ENCODE measurements at places on chromosomes 2 and 18.

GRCh38 chr18:48813833-48814489 is 136.8 kb downstream of the SMAD7 start:
- peak; percentile 3 for DNase-seq

DNA sequence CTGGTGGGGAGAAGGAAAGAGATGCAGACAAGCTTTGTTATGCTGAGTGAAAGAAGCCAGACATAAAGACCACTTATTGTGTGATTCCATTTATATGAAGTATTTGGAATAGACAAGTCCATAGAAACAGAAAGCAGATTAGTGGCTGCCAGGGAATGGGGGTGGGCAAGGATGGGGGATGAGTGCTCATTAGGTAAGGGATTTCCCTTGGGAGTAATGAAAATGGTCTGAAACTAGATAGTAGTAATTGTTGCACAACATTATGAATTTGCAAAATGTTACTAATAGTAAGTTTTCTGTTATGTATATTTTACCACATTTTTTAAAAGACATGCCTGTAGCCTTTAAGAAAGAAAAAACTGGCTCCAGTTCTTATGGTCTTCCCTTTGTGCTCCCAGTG is 154.9 kb downstream of the LNPK start:
- no peak for DNase-seq

- DNase-seq: no peak
These were observed 270.7 kb upstream of the NRP2 start for GRCh38 chr2:205411558-205411957.

- no peak for DNase-seq
These were observed 8.1 kb downstream of the SEPTIN2 start for GRCh38 chr2:241323778-241324177.

DNA sequence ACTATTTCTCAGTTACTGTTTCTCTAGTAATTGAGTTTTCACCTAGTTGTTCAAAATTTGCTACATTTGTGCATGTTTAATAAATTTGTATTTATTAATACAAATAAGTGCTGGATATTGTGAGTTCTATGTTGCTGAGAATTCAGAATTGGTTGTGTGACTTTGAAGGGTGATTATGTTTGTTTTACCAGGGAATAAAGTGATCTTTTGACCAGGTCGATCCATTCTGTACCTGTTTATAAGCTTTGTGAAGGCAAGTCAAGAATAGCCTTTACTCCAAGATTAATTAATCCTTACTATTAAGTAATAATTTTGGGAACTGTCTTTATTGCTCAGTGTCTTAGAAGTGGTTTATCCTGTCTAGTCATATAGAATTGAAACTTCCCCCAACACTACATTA is 230.0 kb upstream of the GYPC start:
- no peak for DNase-seq

GRCh38 chr2:28621172-28622100 is 125.6 kb downstream of the PLB1 start:
- DNase-seq: peak; percentile 52

- no peak for DNase-seq
These were observed 426.5 kb downstream of the SLC4A3 start for GRCh38 chr2:220053919-220054318.

DNA sequence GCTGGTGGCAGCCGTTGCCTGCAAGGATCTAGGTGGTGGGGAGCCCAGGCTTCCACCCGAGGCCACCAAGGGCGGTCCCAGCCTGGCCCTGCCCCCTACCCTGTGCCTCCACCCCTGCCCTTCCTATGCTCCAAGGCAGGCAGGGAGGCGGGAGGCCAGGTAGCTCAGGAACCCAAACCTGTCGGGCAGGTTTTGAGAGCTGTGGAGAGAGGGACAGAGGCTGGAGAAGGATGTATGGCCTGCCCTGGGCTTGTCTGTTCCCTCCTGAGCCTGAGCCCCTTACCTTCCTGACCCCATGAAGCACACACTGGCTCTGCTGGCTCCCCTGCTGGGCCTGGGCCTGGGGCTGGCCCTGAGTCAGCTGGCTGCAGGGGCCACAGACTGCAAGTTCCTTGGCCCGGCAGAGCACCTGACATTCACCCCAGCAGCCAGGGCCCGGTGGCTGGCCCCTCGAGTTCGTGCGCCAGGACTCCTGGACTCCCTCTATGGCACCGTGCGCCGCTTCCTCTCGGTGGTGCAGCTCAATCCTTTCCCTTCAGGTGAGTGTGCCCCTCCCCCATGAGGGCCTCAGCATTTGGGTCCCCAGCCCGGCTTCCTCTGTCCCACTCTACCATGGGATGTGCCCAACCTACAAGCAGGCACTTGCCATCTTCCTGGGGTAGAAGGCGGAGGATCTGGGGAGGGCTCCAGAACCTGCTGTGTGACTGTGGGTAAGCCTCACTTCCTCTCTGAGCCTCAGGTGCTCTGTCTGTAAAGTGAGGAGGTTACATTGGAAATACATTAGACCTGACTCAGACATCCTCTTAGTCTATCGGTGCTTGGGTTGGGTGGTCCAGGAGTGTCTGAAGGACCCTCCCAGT is at the start of gene PROM2:
PROM2 (plus strand) TSS at position 159 of the 860 bp plus-strand sequence; CDS start at position 296, 137 bp downstream.
- no peak for DNase-seq

GRCh38 chr18:48946329-48946835 is 4.4 kb downstream of the SMAD7 start:
- no peak for DNase-seq

- DNase-seq: no peak
These were observed 21.6 kb downstream of the KCNG2 start for GRCh38 chr18:79819064-79819967.

DNA sequence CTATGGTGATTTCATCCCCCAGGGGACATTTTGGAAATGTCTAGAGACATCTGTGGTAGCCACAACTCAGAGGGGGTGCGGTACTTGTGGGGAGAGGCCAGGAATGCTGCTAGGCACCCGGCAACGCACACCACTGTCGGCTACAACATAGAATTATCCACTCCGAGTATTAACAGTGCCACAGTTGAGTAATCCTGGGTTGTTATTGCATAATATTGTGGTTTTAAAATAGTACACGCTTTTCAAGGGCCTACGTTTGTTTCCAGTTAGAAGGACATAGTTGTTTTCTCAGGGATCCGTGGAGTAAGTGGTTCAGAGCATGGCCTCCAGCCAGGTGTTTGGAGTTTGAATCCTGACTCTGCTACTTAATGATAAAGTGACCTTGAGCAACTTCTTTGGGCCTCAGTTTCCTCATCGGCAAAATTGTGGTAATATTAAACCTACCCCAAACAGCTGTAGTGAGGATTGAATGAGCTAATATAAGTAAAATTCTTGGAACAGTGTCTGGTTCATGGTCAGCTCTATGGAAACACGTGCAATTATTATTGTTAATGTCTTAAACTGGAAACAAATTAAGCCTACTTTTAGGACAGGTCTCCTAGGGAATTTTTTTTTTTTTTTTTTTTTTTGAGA is 24.5 kb downstream of the CYP27A1 start:
- DNase-seq: no peak

DNA sequence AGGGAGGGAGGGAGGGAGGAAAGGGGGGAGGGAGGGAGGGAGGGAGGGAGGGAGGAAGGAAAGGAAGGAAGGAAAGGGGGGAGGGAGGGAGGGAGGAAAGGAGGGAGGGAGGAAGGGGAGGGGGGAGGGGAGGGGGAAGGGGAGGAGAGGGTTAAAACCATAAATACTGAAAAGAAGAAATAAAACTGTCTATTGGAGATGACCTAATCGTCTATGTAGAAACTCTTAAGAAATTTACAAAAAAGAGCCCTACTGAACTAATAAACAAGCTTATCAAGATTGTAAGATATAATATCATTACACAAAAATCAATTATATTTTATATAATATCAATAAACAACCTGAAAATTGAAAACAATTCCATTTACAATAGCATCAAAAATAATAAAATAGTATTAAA is 32.3 kb upstream of the CTDP1 start:
- no peak for DNase-seq

- no peak for DNase-seq
These were observed 94.1 kb upstream of the OTOS start for GRCh38 chr2:240234503-240234951.

DNA sequence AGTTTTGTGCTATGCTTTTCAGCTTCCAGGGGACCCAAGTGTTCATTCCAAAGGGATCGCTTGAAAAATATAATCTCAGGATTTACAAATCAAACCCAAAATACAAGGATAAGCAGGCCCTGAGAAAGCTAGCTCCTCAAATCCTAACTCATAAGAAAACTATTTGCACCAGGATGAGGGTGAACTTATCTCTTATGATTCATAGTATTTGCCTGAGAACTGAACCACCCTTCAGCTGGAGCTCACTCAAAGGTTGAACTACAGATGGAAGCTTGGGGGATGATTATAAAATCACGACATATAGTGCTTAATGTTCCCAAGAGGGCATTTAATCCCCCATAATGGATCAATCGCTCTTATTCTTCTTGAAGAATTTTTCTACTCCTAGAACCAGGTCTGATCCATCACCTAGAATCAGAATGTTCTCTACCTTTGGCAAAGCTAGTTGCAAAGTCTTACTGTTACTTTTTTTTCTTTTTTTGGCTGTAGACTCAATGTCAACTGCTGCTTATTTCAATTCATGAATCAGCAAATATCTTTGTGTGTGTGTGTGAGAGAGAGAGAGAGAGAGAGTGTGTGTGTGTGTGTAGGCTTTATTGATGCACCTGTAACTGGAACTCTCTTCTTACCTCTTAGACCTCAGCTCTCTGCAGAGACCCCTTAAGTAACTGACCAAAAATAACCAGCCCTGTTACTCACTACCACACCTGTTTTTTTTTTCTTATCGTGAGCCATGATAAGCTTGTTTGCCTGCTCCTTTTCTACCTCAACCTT is 44.8 kb downstream of the ARL4C start:
- no peak for DNase-seq

GRCh38 chr2:128499367-128500137 is 180.9 kb upstream of the HS6ST1 start:
- DNase-seq: no peak

- no peak for DNase-seq
These were observed 784 bp downstream of the WDR33 start for GRCh38 chr2:127810156-127810618.

DNA sequence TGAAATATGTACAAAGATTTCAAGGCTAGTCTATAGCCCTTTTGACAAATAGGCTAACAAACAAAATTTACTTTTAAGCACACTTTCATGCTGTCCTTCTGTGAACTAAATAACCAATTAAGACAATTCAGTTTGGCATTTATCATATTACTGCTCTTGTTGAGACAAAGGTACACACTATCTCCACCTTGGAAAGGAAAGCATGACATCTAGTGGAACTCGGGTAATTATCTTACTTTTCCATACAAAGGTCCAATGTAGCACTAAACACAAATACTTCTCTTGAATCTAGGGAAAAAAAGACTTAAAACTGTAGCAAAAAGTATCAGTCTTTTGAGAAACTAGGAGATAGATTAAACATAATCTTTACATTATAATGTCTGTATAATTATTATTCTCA is 125.0 kb upstream of the CD226 start:
- DNase-seq: no peak

- no peak for DNase-seq
These were observed 556.9 kb upstream of the SETBP1 start for GRCh38 chr18:44123743-44124142.

GRCh38 chr2:197599285-197599965 is 76.0 kb downstream of the RFTN2 start:
- no peak for DNase-seq

DNA sequence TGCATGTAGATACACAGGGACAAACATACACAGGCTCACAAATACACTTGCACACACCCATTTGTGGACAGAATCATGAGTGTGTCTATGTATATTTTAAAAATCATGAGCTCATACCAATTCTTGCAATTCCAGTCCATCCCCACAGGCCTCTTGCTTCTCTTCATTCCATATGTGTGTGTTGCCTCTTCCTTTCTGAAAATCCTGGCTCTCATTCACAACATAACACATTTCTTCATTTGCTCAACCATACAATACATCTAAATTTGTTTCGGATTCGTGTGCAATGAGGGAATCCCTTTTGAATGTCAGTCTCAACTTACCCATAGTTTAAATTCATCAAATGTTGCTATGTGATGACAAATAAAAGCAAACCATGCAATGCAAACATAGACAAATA is 51.4 kb downstream of the GNAL start:
- no peak for DNase-seq

- DNase-seq: no peak
These were observed 119.9 kb downstream of the COPS8 start for GRCh38 chr2:237205561-237205971.

GRCh38 chr2:181483876-181484275 is 26.7 kb downstream of the ITGA4 start:
- DNase-seq: no peak

- DNase-seq: no peak
These were observed 110.2 kb upstream of the RBBP8 start for GRCh38 chr18:22822841-22823508.

DNA sequence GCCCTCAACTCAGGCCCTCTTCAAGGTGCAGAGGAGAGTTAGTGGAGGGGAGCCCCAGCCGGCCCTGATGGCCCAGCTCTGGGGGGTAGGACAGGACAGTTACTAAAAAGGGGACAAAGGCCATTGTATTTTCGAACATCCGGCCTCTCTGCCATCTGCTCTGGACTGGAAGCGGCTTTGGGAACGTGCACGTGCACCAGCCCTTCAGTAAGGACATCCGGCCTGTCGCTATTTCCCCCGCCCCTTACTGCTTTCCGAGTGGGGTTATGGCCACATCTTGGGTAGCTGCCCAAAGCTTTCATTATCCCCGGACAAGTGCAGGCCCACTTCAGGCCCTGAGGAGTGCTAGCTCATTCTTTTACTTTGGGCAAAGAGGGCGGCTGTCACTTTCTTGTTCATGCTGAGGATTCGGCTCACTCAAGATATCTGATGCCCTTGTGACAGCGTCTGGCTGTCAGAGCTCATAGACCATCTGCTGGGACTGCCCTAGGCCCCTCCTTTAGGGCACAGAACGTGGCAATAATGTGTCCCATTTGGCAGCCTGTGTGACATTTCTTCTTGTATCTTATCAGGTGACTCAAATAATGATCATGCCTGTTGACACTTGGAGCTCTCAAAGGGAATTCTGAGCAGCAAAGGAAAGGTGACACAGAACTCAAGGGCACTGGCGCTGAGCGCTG is 17.5 kb downstream of the SLC4A3 start:
- no peak for DNase-seq

DNA sequence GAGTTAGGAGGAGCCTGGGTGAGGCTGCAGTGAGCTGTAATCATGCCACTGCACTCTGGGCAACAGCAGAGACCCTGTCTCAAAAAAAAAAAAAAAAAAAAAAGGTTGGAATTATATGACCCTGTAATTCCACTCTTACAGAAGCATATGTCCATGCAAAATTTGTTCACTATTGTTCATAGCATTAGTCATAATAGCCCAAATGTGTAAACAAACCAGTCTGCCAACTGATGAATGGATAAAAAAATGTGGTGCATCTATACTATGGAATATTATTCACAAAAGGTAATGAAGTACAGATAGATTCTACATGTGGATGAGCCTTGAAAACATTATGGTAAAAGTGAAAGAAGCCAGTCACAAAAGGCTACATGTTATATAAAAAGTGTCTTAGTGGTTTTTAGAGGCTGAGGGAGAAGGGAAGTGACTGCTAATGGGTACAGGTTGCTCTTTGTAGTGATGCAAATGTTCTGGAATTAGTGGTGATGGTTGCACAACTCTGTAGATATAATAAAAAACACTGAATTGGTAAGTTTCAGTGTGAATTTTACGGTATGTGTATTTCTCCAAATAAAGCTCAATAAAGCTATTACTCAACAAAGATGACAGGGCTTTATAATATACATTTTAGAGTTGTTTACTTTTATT is 9.4 kb downstream of the COA5 start:
- DNase-seq: no peak

Measured in posterior cingulate gyrus (tissue), 11 donors.